ENCODE measurements at places on chromosomes 1 and 21.
A peak's percentile ranks its signal among the peaks of the same experiment; 100 is the strongest.

DNA sequence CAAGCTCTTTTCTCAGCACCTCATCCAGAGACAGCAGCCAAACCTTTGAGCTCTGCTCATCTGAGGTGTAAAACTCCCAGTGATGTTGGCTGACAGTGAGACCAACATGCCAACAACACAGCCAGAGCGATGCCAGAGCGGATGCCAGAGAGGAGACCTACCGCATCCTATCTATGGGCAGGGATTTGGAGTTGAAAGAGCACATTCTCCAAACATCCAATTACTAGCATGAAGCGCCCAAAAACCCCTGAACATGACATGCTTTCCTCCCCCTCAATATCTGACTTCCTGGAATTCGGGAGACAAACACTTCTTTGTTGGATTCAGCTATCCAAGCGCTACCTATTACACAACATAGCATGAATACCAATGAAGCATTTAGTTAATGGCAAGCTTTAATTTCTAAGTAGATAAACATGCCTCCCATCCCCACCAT is 23.1 kb upstream of the PAXBP1 start:
- no peak for DNase-seq

GRCh38 chr1:206703661-206704060 is 19.0 kb downstream of the MAPKAPK2 start:
- DNase-seq: no peak

DNA sequence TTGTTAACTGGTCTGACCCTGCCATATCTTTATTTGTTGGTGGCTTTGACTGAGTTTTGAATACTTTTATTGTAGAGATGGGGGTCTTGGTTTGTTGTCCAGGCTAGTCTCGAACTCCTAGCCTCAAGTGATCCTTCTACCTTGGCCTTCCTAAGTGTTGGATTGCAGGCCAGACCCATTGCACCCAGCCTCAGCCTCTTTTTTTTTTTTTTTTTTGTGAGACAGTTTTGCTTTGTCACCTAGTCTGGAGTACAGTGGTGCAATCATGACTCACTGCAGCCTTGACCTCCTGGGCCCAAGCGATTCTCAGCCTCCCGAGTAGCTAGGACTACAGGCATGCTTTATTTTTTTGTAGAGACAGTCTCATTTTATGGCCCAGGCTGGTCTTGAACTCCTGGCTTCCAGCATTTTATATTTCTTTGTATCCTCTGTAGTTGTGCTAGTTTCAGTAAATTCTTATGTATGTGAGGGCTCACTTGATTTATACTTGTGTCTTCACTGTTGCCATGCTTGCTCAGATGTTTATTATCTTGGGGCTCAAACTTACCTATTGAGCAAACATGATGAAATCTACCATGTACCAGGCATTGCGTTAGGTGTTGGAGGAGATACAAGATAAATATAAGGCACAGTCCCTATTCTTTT is 24.1 kb downstream of the THRAP3 start:
- DNase-seq: peak; percentile 37

DNA sequence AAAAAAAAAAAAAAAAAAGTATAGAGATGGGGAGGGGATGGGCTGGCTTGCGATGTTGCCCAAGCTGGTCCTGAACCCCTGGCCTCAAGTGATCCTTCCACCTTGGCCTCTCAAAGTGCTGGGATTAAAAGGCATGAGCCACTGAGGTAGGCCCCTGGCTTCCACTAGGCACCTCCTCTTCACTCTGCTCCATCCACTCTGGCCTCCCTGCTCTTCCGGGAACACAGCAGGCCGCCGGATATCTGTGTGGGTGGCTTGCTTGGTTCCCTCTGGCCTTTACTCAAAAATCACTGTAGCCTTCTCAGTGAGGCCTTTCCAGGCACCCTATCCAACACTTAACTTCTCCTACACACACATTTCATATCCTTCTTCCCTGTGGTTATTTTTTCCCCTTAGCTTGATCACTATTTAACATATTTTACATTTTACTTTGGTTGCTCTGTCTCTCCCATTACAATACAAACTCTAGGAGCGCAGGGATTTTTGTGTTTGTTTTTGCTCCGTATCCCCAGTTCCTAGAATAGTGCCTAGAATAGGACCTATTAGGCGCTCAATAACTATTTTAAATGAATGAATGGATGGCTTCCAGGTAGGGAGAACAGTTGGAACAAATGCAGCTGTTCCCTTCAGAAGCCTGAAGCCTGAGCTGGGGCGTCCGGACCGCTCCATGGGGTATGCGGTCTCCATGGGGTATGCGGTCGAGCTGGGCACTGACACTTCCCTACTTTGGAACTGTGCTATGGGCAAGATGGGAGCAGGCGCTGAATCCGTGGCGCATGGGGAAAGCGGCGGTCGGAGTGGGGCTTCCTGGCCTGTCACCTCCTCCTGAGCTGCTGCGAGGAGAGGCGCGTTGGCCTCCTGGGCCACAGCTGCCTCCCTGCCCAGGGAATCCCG is 46.7 kb downstream of the H3-3A start:
- no peak for DNase-seq

- no peak for DNase-seq
These were observed 32.5 kb upstream of the FHAD1 start for GRCh38 chr1:15214527-15214926.

GRCh38 chr21:45267390-45267760 is 20.3 kb downstream of the POFUT2 start:
- DNase-seq: no peak

GRCh38 chr1:35707601-35708440 is 10.9 kb downstream of the C1orf216 start:
- DNase-seq: peak; percentile 30

DNA sequence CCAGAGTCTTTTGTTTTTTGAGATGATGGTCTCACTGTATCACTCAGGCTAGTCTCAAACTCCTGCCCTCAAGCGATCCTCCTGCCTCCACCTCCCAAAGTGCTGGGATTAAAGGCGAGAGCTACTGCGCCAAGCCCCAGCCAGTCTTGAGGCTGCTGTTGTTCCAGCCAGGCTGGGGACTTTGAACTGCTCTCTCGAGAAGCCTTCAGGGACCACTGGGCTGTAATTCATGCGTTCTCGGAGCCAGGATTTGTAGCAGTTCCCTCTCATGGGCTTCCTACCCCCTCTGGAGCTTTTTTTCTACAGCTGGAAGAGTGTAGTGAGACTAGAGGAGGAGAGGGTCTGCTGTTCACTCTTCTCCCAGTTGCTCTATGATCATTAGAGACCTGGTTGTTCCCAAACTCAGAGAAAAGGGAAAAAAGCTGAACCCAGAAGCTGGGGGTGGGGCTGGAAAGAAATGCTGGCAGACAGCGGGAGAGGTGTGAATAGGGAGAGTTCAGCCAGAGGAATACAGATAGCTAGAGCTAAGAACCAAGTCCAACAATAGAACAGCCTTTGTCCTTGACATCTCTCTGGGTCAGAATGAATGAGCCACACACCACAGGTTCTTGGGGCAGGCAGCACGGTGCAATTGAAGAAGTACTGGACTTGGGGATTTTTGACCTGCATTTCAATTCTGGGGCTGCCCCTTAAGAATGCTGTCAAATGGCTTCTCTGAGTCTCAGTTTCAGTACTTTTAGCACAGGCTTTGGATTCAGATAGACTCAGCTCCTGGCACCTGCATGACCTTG is 13.2 kb upstream of the SLC41A1 start:
- DNase-seq: no peak

DNA sequence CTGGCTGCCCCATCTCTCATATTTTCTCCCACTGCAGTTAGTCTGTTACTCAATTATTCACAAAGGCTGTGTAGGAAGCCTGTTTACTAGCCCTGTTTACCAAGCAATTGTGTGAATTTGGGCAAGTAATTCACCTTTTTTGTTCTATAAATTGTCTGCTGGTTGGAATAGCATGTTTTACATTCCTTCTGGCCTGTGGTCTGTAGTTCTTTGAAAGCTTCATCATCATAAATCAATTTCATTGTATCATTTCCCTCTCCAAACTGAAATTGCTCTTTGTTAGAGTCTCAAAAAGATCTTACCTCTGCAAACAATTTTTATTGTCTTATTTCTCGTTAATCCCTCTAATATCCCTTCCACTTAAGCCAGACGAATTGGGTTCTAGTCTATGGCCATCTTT is 1059.5 kb upstream of the ADGRL4 start:
- DNase-seq: no peak

DNA sequence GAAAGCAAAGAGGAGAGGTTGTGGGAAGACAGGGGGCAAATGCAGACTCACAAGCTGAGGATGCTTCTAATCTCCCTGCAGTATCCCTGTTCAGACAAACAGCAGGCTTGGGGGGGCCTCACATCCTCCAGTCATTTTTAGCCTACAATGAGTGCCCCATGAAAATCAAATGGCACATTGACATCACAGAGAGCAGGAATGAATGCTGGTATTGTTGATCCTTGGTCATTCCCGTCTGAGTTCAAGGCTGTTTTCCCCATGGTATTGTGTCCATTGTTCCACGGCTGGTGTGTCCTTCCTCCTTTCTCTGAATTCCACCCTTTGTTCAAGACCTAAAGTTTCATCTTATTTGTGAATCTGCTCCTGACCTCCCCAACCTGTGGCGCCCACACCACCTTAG is 545.6 kb downstream of the AJAP1 start:
- DNase-seq: no peak

DNA sequence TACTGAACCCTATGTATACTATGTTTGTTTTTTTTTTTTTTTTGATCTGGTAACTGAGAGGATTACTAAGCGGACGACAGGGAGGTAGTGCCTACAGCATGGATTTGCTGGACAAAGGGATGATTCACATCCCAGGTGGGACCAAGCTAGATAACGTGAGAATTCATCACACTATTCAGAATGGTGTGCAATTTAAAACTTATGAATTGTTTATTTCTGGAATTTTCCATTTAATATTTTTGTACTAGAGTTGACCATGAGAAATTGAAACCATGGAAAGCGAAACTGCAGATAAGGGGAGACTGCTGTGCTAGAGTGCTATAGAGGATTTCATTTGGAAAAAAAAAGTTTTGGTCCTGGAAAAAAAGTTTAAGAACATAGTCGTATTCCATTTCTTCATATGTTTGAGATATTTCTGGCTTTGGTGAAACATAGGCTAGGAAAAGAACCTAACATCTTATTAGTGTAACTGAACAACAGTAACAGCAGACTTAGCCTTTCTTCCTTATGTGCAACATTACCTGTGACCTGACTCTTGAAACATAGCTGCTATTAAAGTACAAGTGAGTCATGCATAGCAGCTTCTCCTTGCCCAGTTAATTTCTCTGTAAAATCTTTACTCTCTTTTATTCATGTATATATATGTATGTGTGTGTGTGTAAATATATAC is 202.5 kb downstream of the FGGY start:
- no peak for DNase-seq

- DNase-seq: no peak
These were observed 43.3 kb downstream of the RASAL2 start for GRCh38 chr1:178137238-178137637.

DNA sequence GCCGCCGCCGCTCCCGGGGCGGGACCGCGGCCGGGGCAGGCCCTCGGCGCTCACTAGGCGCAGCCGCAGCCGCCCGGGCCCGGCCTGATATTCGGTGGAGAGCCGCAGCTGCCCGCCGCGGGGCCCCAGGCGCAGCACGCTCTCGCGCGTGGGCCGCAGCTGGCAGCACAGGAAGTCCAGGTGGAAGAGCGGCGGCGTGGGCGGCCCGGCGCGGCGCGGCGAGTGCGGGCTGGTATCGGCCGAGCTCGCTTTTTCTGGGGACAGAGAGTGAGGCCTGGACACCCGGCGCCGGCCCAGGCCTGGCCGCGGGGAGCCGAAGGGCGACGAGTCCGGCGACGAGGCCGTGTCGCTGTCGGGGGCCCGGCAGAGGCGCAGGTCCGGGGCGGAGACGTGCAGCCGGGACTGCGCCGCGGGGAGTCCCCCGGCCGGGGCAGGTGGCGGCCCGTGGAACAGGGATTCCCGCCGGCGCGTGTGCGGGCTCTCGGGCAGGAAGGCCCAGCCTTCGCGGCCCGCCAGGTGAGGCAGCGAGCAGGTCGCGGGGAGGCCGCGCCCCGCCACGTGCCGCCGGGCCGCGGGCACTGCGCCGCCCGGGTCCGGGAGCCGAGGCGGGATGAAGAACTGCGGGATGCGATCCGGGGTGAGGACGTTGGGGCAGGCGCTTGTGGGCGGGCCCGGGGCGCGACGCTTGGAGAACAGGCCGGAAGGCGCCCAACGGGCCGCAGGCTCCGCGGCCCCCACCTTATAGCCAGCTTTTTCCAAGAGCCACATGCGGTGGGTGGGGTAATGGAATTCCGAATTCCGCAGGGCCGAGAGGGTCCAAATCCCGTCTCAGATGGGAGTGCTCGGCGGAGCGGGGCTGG is 1.2 kb downstream of the C2CD4D start:
- no peak for DNase-seq

GRCh38 chr1:232306269-232306961 is 323.5 kb downstream of the SIPA1L2 start:
- DNase-seq: peak; percentile 53

GRCh38 chr1:6350416-6351088 is 43.0 kb downstream of the ACOT7 start:
- no peak for DNase-seq

DNA sequence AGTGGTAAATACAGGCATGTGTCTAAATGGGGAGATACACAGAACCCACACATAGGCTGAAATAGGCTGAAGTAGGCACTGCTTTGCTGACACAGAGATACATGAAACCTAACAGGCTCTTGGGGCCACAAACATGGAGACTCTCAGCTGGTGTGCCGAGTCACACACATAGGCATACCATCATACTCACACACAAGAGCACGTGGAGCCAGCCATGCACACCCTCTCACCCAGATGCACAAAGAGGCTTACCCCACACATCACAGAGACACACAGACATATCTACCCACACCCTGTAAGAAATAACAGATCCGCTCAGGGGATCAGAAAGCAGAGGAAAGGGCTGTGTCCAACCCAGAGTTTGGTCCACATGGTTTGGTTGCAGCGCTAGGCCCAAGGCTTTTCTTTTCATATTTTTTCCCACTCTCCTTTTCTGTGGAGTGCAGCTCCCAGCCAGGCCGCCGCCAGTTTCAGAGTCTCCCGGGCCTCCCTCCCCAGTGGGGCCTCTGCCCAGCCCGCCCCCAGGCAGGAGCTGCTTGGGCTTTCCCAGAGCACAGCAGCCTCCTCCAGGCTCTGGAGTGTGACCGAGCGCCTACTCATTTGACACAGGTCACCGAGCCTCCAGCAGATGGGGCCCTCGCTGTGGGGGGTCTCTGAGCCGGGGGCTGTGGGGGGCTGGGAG is 3.9 kb upstream of the POU3F1 start:
- no peak for DNase-seq

DNA sequence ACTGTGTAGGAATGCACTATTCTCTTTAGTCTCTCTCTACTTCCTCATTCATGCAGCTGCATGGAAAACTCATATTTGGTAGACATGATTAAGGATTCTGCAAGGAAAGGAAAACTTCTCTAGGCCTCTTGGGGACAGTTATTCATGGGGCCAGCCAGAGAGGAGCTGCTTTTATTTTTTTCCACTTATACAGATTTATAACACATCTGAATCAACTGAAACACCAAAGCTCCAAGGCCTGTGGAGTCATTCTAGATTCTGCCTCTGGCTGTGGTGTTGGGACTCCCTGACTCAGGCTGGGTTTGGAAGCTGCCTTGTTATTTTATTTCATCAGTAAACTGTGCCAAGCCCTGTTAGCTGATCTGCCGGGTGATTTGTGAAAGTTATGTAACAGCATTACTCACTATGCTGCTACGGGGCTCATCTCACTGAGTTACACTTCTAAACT is 83.9 kb upstream of the EDEM3 start:
- peak; percentile 40 for DNase-seq
